Stimulated activated CD4-positive, alpha-beta T cell treated with anti-CD3 and anti-CD28 coated beads, Interleukin-15, amount 100 ng/mL, for 1 hour (primary cell): ENCODE measurements at places on chromosomes 12 and 14.

- no peak for DNase-seq
These were observed 15.0 kb downstream of the CEP170B start for GRCh38 chr14:104879983-104880565.

- no peak for DNase-seq
These were observed at the start of gene CKB for GRCh38 chr14:103522649-103523574. CKB (minus strand) TSS chr14:103522830; CDS start chr14:103522493, 337 bp downstream.

DNA sequence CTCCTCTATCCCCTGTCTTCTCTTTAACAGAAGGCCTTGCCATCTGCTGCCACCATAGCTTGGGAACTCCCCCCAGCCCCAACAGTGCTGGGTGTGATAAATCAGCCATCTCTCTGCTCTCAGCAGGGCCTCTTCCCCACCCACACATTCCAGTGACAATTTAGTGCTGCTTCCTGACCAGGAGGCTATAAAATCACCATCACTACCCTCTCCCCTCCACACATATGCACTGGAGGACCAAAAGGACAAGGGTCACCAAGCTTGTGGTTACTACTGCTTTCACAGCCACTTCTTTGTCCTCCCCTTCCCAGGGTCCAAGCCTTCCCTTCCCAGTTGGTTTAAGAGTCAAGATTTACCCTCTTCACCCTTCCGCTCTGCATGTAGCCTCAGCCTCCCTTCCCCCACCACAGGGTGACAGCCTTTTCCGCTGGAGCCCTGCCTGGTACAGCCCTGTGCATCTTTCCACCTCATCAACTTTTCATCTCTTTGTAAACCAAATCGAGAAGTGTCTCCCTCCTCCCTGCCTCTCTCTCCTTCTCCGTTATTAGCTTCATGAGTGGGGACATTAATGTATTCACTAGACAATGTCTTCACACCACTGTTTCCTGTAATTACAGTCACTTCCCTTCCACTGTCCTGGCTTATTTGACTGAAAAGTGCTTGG is 9.4 kb downstream of the PSMB5 start:
- DNase-seq, result no peak

GRCh38 chr12:125131958-125132357 is 66.7 kb downstream of the AACS start:
- no peak for DNase-seq

DNA sequence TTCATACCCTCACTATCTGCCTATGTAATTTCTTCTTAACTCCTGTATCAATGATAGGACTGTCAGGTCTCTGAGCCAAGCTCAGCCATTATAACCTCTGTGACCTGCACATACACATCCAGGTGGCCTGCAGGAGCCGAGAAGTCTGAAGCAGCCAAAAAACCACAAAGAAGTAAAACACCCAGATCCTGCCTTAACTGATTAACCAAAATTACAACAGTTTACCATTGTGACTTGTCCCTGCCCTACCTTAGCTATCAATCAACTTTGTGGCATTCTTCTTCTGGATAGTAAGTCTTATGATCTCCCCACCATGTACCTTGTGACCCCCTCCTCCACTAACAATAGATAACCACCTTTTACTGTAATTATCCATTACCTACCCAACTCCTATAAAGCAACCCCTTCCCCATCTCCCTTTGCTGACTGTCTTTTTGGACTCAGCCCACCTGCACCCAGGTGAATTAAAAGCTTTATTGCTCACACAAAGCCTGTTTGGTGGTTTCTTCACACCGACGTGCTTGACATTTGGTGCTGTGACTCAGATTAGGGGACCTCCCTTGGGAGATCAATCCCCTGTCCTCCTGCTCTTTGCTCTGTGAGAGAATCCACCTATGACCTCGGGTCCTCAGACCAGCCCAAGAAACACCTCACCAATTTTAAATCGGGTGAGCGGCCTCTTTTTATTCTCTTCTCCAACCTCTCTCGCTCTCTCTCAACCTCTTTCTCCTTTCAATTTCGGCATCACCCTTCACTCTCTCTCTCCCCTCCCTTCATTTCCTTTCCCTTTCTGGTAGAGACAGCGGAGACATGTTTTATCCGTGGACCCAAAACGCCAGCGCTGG is 11.5 kb upstream of the LGMN start:
- no peak for DNase-seq

DNA sequence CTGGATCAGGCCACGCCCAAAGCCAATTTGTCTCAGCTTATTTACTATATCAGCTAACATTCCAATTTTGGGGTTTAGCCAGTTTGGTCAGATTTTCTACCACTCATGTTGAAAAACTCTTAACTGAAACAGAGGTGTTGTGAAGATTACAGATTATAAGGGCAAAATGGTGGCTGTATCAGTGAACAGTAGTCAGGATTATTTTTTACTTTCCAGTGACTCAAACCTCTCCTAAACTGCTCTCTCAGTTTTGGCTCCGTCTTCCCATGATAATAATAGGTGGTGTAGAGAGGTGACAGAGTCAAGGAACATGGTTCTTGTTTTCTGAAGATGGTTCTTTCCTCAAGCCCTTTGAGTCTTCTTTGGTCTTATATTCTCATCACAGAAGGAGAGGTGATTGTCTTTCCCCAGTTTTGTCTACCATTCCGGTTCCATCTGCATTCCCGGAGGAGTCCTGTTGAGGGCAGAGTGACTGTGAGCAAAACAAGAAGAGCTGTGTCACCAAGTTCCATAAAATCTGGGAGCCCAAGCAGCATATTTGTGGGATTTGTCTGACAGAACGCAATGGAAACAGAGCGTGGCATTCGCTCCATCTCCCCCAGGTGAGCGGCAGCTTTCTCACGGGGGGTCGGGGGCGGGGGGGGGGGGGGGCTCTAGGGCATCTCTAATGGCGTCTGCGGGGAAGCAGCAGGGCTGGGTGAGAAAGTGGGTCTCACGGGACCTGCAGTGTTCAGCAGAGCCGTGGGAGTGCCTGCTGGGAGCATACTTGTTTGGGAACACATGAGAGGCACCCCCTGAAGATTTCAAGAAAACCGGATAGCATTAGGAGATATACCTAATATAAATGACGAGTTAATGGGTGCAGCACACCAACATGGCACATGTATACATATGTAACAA is 59.1 kb downstream of the TBC1D30 start:
- no peak for DNase-seq

- no peak for DNase-seq
These were observed 200.4 kb upstream of the ARHGAP5 start for GRCh38 chr14:31876741-31877140.

DNA sequence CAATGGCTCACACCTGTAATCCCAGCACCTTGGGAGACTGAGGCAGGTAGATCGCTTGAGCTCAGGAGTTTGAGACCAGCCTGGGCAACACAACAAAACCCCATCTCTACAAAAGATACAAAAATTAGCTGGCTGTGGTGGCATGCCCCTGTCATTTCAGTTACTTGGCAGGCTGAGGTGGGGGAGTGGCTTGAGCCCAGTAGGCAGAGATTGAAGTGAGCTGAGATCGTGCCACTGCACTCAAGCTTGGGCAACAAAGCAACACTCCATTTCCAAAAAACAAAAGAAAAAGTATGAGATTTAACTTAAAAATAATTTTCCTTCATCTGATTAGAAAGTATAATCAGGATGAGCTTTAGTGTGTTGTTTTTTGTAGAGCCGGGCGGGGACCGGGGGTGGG is 47.9 kb upstream of the BCAT1 start:
- no peak for DNase-seq

DNA sequence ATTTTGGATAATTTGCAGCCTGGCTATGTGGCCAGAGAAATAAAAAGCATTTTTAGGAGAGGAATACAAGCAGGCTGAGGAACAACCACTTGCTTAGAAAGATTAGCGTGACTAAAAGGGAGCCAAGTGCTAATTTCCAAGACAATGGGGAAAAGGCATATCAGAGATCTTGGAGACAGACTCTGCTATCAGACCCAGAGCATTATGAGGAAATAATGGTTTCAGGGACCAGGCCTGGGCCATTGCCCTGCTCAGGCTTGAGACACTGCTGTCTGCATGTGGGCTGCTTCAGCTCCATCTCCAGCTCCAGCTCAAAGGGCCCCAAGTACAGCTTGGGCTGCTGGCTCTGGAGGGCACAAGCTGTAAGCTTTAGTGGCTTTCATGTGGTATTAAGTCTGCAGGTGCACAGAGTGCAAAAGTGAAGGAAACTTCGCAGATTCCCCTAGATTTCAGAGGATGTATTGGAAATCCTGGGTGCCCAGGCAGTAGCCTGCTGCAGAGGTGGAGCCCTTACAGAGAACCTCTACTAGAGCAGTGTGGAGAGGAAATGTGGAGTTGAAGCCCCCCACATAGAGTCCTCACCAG is 449.2 kb downstream of the ZFP36L1 start:
- no peak for DNase-seq

- no peak for DNase-seq
These were observed 49.3 kb downstream of the TMEM30B start for GRCh38 chr14:61231810-61232209.

GRCh38 chr12:124126950-124127655 is 154.1 kb downstream of the ZNF664 start:
- no peak for DNase-seq

GRCh38 chr12:55676707-55677106 is 31.0 kb downstream of the ITGA7 start:
- DNase-seq, result no peak

DNA sequence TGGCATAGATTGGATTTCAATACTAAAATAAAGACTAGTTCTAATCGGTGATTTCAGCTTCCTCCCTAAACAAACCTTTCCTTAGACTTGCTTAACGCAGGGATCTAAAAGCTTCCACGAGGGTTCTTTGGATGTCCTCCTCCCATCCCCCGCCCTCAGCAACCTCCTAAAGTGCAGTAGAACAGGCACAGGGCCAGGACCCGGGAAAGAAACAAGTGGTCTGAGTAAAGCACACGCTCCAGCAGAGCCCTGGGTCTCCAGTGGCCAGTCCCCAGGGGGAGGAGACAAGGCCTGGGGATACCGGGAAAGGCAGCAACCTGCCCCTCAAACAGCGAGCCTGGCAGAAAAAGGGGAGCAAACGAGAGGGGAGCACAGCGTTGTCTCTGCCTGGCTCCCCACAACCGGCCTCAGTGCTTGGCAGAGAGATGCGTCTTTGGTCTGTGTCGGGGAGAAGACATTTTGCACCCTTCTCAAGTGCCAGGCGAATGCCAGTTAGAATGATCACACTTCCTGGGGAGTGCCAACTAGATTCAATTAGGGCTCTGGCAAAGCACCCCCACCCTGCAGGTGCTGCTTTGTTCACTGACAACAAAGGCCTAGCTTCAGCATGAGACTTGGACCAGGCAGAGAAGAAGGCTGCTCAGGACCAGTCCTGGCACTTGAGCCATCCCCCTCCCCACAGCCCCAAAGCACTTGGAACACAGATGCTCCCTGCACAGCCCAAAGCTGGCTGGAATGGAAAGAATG is 17.1 kb upstream of the SLC6A12 start:
- DNase-seq, result no peak

DNA sequence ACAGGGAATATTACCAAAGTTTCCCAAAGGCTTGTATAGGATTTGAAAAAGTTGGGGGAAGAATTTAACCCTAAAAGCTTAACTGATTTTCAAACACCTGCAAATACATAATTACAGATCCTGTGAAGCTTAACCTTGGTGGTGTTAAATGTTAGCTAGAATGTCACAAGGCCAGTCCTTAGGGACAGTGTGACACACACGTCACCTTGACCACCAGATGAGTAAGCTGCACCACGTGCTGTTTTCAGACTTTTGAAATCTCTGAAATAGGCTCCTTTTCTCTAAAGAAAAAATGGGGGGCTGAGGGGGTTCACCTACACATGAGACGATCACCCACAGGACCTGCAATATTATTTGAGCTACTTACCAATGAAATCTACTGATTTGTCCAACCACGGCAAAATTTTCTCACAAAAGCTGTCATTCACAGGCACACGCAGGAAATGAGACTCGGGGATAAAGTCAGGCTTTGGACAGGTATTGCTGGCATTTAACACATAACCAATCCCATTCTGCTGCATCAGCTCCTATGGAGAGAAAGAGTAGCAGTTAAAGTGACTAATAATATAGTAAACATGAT is 75.9 kb downstream of the DUSP16 start:
- DNase-seq, result no peak

DNA sequence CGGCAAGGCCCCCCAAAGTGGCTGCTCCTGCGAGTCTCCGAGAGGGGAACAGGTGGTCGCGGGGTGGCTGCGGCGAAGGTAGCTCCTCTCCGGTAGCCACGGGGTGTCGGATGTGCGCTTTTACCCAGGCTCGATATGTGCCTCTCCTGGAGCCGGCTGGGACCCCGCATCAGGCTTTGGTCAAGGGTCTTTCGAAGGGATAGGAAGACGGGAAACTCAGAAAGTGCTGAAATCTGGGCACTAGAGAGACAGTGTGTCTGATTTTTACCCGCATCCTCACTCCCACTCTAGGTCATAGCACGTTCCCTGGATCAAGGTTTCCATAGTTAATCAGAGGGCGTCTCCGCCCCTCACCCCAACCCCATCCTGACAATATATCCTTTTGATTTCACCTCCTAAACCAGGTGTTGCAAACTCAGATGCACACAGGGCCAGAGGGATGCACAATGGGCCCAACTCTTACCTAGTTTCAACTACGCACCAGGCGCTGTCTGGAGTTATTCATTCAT is 156.9 kb downstream of the PTPN11 start:
- no peak for DNase-seq

- DNase-seq, result no peak
These were observed 17.0 kb upstream of the BCL7A start for GRCh38 chr12:122004633-122005071.

DNA sequence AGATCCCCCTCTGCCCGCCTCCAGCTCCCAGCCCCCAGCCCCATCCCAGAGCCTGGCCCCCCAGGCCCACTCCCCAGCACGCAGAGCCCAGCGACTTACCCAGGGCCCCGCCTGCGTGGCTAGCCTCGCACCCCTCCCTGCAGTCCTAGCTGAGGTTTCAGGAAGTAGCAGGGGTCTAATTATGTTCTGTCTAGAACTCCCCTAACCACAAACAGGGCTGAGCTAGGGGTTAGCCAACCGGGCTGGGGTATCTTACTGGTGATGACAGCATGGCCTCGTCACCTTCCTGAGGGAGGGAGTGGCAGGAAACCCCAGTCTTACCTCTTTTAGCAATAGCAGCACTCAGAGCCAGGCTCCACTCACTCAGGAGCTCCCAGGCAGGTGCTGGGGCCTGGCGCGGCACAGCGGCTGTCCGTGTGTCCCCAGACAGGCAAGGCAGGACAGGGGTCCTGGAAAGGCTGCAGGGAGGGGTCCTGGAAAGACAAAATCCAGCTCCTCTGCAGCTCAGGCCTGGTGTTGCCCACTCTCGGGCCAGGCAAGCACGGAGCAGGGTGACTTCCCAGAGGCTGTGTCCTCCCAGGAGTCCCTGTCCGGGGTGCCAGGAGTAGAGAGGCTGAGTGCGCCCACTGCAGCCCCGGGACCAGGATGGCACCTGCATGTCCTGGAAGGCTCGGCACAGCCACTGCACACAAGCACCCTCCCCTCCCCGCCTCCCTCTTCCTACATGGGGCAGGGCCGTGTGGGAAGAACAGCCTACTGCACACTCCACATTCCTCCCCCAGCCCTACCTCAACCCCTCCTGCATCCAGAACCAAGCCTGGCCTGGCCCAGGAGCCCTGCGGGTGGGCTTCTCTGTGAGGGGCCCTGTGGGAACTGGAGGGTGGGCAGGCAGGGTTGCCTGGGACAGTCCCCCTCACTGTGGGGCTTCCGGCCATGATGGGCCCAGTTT is at the start of gene GPR132:
TSS of gene GPR132 (minus strand) at position 151 of the 949 bp plus-strand sequence. CDS start 10,010 bp downstream, outside the sequence.
- DNase-seq, result peak; percentile 59
